ENCODE measurements at places on chromosomes 13 and 19.

- DNase-seq, result no peak
These were observed 10.7 kb upstream of the KPTN start for GRCh38 chr19:47494729-47495128.

DNA sequence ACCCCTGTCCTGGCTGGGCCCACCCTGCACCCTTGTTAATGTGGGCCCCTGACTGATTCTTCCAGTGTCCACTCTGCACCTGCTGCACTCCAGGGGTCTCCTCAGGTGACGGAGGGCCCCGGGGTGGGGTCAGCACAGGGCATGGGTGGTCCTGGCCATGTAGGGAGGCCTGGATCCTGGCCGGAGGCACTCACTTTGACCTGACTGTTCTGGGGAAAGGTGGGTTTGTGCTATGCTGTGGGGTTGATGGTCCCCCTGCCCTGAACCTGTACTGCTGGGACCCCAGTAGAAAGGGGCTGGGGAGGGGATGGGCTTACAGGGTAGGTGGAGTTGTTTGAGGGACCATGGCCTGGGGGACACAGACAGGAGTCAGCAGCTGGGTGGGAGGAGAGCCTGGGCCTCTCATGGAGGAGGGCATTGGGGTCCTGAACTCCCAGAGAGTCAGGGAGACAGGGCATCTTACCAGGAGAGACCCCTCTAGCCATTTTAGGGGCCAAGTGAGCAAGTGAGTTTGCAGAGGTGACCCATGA lies 25.8 kb upstream of the CEACAM1 start:
- no peak for DNase-seq

DNA sequence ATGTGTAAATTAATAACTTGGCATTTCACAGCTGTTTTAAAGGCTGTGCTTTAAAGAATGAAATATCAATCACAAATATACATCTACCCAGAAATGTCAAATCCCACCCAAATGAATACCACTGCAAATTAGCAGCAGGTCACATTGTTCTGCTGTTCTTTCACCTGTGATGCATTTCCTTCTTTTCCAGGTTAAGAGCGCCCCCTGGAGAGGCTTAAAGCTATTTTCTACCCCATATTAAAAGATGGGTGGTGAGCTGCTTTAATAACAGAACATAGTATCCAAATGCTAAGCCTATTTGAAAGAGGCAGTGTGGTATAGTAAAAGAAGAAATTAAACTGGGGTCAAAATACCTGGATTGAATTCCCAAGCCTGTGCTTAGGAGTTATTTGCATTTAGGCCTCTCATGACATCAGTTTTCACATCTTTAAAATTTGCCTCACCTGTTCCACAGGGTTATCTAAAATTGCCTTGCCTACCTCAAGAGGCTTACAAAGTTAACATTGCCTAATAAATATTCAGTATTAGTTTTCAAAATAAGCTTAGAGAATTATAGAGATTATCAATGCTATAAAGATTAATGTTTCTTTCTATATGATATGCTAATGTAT lies 396.9 kb upstream of the SLITRK5 start:
- DNase-seq, result no peak

DNA sequence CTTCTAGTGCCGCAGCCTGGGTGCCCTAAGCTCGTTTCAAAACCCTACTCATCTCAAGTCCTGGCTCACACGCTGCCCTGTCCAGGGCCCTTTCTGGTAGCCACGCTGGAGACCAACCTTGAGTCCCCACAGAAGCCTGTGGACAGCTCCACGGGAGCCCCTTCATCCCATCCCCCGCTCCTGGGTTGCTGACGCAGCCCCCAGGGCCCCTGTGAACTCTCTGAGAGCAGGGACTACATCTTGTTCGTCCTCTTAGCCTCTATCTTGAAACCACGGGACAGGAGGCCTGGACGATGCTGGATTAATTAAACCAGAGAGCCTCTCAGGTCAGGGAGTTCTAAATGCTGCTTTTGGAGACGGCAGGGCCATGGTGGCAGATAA lies 7.4 kb downstream of the MLLT1 start:
- DNase-seq, result no peak

GRCh38 chr19:12695096-12695495 lies 1.3 kb downstream of the FBXW9 start:
- no peak for DNase-seq

DNA sequence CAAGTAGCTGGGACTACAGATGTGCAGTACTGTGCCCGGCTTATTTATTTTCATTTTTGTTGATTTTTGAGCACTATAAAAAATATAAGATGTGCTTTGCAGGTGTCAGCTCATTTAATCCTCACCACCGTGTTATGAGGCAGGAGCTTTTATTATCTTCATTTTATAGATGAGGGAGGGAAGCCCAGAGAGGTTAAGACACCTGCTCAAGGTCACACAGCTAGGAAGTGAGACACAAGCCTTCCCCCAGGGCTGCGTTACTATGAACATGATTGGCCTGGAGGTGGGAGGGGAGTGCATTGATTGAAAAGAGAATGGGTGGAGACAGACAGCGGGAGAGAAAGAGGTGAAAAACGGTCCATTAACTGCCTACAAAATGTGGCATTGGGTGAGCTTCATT lies 7.2 kb downstream of the ANKRD24 start:
- DNase-seq, result no peak

DNA sequence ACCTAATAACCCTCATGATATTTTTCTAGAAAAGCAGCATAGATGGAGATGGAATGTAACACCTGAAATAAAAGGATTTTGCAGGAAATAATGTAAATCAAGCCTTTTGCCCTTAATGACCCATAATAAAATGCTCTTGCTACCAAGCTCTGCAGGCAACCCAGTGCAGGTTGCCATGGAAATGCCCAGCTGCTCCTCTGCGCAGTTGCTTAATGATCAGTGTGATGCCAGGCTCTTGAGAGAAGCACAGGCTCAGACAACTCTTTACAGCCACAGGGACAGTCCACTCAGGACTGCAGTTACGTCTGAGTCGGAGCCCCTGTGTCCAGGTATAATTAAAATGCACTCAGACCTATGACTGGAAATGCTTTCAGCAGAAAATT lies 165.5 kb downstream of the LACC1 start:
- no peak for DNase-seq

DNA sequence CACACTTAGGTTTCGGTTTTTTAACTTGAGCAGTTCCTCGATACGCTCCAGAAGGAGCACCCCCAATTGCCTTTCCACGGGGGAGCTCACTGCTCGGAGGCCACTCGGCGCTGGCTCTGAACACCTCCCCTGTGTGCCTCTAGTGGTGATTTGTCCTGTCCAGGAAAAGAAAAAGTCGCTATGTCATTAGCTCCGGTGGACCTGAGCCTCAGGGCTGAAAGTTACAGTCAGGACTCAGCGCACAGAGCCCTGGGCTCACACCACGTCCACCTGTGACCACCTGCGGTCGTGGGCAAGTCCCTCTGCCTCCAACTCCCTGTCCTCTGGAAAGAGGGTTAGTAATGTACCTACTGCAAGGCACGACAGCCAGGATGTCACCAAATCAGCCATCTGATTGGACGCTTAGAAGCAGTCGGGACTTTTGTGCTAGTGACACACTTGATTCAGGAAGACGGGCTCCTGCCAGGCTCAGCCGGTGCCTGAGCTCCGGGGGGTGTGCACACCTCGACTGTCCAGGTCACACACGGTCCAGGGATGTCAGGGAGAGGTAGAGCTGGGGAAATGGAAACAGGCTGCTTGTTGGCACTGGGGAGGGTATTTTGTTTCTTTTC lies 3.9 kb upstream of the TMPRSS9 start:
- DNase-seq, result no peak

- no peak for DNase-seq
These were observed 43.3 kb downstream of the PTPRS start for GRCh38 chr19:5297272-5297669.

- DNase-seq, result no peak
These were observed 405.2 kb upstream of the PRR20A start for GRCh38 chr13:56735537-56735942.

- no peak for DNase-seq
These were observed 146.7 kb upstream of the KLF12 start for GRCh38 chr13:74280795-74281490.

- no peak for DNase-seq
These were observed 681.4 kb upstream of the PRR20A start for GRCh38 chr13:56459286-56459685.

- DNase-seq, result peak; percentile 58
These were observed 5.6 kb downstream of the INAFM1 start for GRCh38 chr19:47280183-47280797.

GRCh38 chr19:46639358-46640182 lies 3.6 kb upstream of the GNG8 start:
- DNase-seq, result no peak

- no peak for DNase-seq
These were observed 9.5 kb upstream of the SHKBP1 start for GRCh38 chr19:40567040-40567749.

DNA sequence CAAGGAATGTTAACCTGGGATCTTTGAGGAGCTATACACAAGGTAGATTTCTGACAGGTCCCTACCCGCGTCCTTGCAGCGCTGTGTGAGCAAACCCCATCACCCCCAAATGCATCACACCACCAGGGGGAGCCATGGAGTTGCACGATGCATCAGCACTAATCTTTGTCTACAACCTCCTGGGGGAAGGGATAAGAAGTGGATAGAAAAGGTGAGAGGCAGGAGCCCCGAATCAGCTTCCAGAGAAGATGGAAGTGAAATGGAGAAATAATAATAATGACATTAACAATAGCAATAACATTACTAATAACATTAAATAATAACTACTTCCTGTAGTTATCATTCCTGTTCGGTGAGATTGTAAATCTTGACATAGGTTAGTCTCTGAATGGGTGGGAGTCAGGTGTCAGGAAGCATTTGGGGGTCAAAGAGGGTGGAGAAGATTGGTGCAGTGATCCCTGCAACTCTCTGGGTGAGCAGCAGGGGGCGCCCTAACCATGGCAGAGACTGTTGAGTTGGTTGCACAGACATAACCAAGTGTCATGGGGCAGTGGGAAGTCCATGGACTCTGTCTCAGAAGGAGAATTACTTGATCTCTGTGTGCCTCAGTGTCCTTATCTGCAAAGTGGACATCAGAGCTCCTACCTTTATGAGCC lies 16.5 kb downstream of the SIGLEC7 start:
- DNase-seq, result peak; percentile 69

DNA sequence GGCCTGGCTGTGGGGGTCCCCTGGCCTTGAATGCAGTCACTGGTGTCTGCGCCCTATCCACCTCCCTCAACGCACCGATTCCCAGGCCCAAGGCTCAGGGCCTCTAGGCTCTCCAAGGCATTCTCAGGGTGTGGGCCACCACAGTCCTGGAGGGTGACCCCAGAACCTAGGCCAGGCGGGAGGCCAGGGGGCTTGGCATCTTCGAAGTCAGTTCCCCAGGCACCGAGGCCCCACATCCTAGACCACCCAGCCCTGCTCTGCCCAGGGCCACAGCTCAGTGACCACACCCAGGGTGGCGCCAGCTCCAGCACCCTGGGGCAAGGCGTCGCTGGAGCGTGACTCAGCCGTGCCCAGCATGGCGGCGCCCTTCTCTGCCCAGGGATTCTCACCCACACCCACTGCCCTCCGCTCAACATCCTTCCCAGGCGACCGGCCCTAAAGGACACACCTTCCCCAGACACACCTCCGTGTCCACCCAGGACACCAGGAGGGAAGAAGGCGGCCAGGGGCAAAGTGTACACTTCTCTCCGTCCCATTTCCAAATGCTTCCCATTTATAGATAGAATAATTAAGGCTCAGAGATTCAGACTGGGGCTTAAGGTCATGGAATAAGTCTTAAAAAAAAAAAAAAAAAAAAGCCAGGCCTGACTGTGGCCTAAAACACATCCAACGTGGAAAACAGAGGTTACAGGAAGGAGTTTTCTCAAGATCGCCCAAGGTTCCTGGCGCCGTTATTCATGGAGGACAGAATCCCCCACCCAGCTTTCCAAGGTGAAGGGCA lies 36.4 kb upstream of the NANOS3 start:
- DNase-seq, result peak; percentile 57

- no peak for DNase-seq
These were observed 7.4 kb downstream of the MPND start for GRCh38 chr19:4350726-4351125.

DNA sequence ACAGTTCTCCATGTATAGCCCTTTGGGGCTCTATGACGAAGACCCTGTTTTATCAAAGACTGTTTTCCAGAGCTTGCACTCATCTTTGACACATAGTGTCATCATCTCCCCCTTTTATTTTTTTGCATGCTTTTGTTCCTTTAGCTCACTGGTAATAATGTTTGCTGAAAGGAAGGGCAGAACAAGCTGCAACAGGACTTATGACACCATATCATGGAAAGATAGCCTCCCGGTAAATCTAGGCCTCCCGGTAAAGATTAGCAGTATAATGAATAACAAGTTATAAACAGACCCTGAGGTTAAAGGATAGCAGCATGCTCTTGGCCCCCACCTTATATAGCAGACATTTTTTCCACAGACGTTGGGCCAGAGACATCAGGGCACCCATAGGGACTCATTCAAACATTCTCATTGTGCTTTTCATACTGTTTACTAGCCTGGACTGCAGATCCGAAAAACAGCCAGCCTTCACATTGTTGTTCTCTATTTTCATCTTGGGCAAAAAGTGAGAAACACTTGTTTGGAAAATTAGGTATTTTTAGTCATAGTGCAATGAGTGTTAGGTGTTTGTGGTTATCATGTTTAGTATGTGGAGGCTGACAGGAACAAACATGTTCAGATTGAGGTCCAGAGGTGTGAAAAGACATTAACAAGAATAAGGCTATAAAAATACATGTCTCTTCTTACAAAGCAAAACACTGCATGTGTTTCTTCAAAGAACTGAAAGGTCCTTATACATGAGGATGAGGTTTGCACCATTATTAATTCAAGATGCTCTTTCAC lies 136.9 kb upstream of the SPRY2 start:
- no peak for DNase-seq

GRCh38 chr19:13303381-13304129 lies 153.3 kb downstream of the IER2 start:
- DNase-seq, result no peak

GRCh38 chr13:100529666-100530377 lies 58.8 kb downstream of the GGACT start:
- no peak for DNase-seq

DNA sequence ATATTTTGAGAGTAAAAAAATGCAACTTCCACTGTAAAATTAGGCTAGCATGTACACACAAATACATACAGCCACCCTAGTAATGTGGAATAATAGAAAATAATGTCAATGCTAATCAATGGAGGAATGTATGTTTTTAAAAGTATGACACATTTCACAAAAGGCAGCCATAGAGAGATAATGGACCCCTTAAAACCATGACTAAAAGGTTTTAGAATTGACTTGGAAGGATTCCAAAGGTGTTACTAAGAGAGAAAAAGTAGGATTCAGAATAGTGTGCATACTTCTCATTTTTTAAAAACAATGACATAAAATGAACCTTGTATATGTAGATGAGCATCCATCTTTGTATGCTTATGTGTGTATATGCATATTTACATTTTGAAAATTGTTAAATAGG lies 597.9 kb upstream of the PCDH9 start:
- no peak for DNase-seq

DNA sequence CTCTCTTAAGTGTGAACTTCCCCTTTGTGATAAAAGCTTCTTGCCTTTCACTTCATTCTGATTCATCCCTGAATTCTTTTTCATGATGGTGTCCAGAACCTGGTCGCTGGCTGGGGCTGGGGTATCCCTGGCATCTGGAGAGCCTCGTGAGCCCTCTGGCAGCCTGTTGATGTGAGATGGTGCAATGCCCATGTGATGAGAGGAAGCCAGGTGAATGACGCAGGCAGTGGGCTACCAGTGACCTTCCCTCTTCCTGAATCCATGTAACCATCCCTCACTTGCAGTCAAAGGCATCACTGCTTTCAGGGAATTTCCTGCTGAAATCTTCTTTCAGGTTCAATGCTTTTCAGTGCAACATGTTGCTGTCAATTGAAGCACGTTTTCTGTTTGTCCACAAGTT lies 158.6 kb upstream of the SLC10A2 start:
- DNase-seq, result no peak

All from activated CD4-positive, alpha-beta T cell treated with anti-CD3 and anti-CD28 coated beads, Interleukin-2, amount 50 U/mL, for 1 hour (primary cell).